Esophagus muscularis mucosa (tissue), 4 donors: ENCODE measurements at places on chromosomes 13 and 19. TPM values are rescaled to one million over a fixed set of nuclear protein-coding genes. Genes with fewer than 3 reads are reported as not detected.

LIM2 gene
- not detected for total RNA-seq

PCSK4 gene
- total RNA-seq, result 1.9 TPM

FGF9 gene
- total RNA-seq, result 0.50 TPM

FPR1 gene
- 38.9 TPM for total RNA-seq

COL5A3 gene
- 21.2 TPM for total RNA-seq

PPP1R13L gene
- total RNA-seq, result 7.9 TPM

- no peaks in the 10 kb centered on the region for H3K27me3 ChIP-seq
- no peak for DNase-seq
- peaks cover 39% of the 10 kb centered on the region for H3K36me3 ChIP-seq
- H3K4me1 ChIP-seq, result peaks cover 10% of the 10 kb centered on the region
- no peak overlapping the region for H3K27ac ChIP-seq
Observed at GRCh38 chr13:20001366-20002190, 43.1 kb downstream of the ZMYM2 start.

GRCh38 chr19:17645339-17645963 lies 42.7 kb downstream of the UNC13A start:
- no peak overlapping the region for H3K4me3 ChIP-seq
- no peak for DNase-seq
- no peaks in the 10 kb centered on the region for H3K36me3 ChIP-seq
- no peaks in the 10 kb centered on the region for H3K4me1 ChIP-seq

DNA sequence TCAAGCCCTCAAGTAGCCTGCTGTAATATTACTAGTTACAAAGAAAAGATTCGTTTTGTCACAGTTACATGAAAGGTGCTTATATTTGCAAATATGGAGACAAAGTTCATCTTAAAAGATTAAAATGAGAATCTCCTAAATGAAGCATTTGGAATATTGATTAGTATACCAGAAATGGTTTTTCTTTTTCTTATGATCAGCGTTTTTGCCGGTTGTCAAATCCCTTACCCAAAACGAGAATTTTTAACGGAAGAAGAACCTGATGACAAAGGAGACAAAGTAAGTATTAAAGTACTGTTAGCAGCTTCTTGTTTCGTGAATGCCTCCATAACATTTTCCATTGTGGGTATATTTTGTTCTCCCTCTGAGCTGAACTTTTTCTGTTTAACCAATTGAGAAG lies 147.1 kb downstream of the CDK8 start:
- no peaks in the 10 kb centered on the region for H3K4me1 ChIP-seq
- no peaks in the 10 kb centered on the region for H3K27me3 ChIP-seq
- DNase-seq, result no peak

DNA sequence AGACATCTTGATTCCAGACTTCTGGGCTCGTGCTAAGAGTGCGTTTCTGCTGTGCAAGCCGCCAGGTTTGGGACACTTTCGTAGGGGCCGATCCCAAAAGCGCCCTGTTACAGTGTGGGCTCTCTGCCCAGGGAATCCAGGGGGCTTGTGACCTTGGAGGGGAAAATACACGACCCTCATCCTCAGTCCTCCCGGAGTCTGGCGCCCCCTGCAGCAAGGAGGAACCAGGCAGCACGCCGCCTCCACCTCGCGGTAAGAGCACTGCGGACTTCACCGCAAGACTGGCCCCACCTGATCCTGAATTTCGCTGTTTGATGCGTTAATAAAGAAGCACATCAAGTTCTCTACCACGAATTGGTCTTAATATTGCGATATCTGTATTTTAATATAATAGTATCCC lies 5.2 kb downstream of the POLRMT start:
- H3K27ac ChIP-seq, result no peak overlapping the region
- peaks cover 10% of the 10 kb centered on the region for H3K4me1 ChIP-seq
- no peaks in the 10 kb centered on the region for H3K27me3 ChIP-seq
- H3K4me3 ChIP-seq, result no peak overlapping the region

GRCh38 chr13:84399320-84400085 lies 517.2 kb upstream of the SLITRK1 start:
- no peak overlapping the region for H3K27ac ChIP-seq
- DNase-seq, result no peak
- no peaks in the 10 kb centered on the region for H3K36me3 ChIP-seq
- no peak overlapping the region for H3K4me3 ChIP-seq

GRCh38 chr19:51417810-51418157 lies 342 bp upstream of the SIGLEC10 start:
- no peak overlapping the region for H3K4me3 ChIP-seq
- no peak for DNase-seq
- peaks cover 5% of the 10 kb centered on the region for H3K4me1 ChIP-seq
- no peaks in the 10 kb centered on the region for H3K36me3 ChIP-seq
- peaks cover 76% of the 10 kb centered on the region for H3K27me3 ChIP-seq
- H3K27ac ChIP-seq, result no peak overlapping the region

- DNase-seq, result no peak
- H3K36me3 ChIP-seq, result no peaks in the 10 kb centered on the region
- no peak overlapping the region for H3K4me3 ChIP-seq
- H3K27ac ChIP-seq, result no peak overlapping the region
- peaks cover 3% of the 10 kb centered on the region for H3K4me1 ChIP-seq
Observed at GRCh38 chr13:30165796-30166195, 141.6 kb downstream of the KATNAL1 start.

GRCh38 chr13:35630551-35631275 lies 154.2 kb upstream of the MAB21L1 start:
- H3K27me3 ChIP-seq, result no peaks in the 10 kb centered on the region
- no peaks in the 10 kb centered on the region for H3K4me1 ChIP-seq
- no peak for DNase-seq
- no peak overlapping the region for H3K4me3 ChIP-seq
- no peak overlapping the region for H3K27ac ChIP-seq

GRCh38 chr19:48554385-48555091 lies 2.6 kb downstream of the SULT2B1 start:
- no peak overlapping the region for H3K4me3 ChIP-seq
- no peak for DNase-seq
- H3K36me3 ChIP-seq, result no peaks in the 10 kb centered on the region
- no peak overlapping the region for H3K27ac ChIP-seq
- H3K4me1 ChIP-seq, result peaks cover 4% of the 10 kb centered on the region

- no peaks in the 10 kb centered on the region for H3K4me1 ChIP-seq
- H3K27me3 ChIP-seq, result no peaks in the 10 kb centered on the region
- DNase-seq, result no peak
- H3K4me3 ChIP-seq, result no peak overlapping the region
Observed at GRCh38 chr13:78709028-78709427, 50.1 kb upstream of the OBI1 start.

DNA sequence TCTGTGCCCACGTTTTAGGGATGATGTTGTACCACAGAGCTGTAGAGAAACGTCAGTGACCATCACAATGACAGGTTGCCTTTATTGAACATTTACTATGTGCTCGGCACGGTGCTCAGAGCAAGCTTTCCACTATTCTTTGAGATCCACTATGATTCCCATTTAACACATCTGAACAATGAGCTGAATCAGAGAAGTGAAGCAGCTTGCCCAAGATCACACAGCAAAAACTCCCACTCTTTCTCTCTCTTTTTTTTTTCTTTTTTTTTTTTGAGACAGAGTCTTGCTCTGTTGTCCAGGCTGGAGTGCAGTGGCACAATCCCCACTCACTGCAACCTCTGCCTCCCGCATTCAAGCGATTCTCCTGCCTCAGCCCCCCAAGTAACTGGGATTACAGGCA lies 8.1 kb upstream of the TNFSF9 start:
- H3K27me3 ChIP-seq, result no peaks in the 10 kb centered on the region
- H3K27ac ChIP-seq, result no peak overlapping the region
- no peak overlapping the region for H3K4me3 ChIP-seq
- no peaks in the 10 kb centered on the region for H3K36me3 ChIP-seq

- no peak overlapping the region for H3K27ac ChIP-seq
- H3K27me3 ChIP-seq, result peaks cover 3% of the 10 kb centered on the region
Observed at GRCh38 chr13:25468325-25469168, 96.8 kb downstream of the ATP8A2 start.

DNA sequence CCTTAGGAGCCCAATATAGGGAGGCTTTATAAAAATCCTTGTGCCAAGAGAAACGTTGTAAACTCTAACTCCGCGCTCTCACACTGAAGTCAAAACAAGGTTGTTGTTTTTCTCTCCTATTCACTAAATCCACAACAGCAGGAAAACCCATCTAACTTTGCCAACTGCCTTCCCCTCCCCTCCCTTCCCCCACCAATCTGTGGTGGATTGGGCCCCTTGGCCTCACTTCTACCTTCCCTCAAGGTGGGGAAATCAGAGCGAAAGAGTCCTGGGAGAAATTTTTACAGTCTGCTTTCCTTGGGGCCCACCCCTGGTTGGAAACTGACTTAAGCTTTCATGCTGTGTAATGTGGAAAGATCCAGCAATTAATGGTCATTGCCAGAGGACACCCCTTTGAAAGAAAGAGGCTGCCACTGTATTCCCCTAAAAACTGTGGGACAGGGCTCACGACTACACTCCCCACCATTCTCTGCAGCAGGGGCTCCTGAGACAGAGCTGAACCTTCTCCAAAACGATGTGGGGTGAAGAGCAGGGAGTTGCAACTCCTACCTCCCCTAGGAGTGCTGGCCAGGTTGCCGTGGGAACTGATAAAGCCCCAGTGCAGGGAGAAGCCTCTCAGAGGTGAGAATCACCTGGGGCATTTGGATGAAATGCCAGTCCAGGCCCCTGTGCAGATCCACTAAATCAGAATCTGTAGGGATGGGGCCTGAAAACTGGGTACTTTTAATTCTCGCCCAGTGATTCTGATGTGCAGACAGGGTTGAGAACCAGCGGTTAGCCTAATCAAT lies 1.1 kb downstream of the DHRS12 start:
- peaks cover 49% of the 10 kb centered on the region for H3K4me1 ChIP-seq
- no peak for DNase-seq
- H3K4me3 ChIP-seq, result peak overlapping the region; percentile 86
- H3K27me3 ChIP-seq, result no peaks in the 10 kb centered on the region
- H3K36me3 ChIP-seq, result peaks cover 3% of the 10 kb centered on the region

DNA sequence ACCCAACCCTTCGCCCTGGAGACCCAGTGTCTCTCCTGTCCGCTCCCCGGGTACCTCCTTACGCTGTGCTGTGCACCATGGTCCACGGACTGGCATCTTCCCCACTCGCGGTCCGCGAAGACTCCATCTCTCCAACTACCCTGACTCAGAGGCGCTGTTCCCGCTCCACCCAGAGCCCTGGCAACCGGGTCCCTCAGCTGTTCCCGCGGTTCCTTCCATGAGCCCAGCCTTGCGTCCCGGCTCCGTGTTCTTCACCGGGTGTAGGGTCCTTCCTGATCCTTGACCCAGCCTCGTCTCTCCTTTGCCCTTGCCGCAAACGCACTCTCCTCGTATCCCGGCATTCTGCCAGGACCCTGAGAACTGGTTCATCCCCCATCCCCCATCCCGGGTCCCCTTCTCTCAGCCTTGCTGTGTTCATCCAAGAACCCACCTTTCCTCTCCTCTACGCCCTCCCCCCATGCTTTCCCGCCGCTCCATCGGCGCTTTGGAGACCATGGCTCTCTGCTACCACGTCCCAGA lies 664 bp downstream of the ICAM5 start:
- peaks cover 71% of the 10 kb centered on the region for H3K4me1 ChIP-seq
- H3K4me3 ChIP-seq, result peak overlapping the region; percentile 49
- no peaks in the 10 kb centered on the region for H3K36me3 ChIP-seq
- DNase-seq, result no peak
- no peak overlapping the region for H3K27ac ChIP-seq
- H3K27me3 ChIP-seq, result peaks cover 85% of the 10 kb centered on the region

DNA sequence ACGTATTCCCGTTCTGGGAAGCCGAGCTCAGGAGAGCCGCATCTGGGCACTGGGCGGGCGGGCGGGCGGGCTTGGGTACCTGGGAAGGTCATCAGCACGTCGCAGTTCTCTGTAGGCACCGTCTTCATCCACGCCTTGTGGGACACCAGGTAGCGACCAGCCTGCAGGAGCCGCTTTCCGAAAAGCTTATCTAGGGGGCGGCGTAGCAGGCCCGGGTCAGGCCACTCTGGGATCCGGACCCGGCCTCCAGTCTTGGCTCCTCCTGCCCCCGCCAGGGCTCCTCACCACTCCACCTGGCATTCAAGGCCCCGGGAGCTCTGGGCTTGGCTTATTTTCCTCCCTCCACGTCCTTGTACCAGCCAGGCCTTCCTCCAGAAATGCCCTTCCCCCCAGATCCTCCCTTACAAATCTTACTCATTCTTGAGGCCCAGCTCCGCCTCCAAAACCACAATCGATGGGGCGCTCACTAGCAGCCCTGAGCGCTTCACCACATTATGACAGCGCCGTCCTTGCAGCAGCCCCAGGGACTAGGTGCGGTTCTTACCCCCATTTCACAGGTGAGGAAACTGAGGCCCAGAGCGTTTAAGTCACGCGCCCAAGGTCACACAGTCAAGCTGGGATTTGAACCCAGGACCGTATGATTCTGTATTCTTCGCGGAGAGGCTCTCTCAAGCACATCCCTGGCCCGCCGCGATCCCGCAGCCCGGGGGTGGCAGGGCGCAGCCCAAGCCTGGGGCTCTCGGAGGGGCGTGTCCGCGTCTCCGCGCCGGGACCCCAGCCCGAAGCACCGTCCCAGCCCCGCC lies 843 bp downstream of the ANO8 start:
- peaks cover 60% of the 10 kb centered on the region for H3K4me1 ChIP-seq
- peaks cover 16% of the 10 kb centered on the region for H3K36me3 ChIP-seq
- H3K4me3 ChIP-seq, result peak overlapping the region; percentile 72
